ENCODE measurements at places on chromosomes 2 and 18. TPM values are rescaled to one million over a fixed set of nuclear protein-coding genes. Genes with fewer than 3 reads are reported as not detected.

GRCh38 chr2:16325016-16325975 lies 340.3 kb downstream of the CYRIA start:
- no peak for DNase-seq

Gene GCKR
- total RNA-seq = 13.2 TPM

- DNase-seq = no peak
Measured at GRCh38 chr2:110805894-110806452, 73.6 kb downstream of the ACOXL start.

Gene EEF1B2
- 983 TPM for total RNA-seq

DNA sequence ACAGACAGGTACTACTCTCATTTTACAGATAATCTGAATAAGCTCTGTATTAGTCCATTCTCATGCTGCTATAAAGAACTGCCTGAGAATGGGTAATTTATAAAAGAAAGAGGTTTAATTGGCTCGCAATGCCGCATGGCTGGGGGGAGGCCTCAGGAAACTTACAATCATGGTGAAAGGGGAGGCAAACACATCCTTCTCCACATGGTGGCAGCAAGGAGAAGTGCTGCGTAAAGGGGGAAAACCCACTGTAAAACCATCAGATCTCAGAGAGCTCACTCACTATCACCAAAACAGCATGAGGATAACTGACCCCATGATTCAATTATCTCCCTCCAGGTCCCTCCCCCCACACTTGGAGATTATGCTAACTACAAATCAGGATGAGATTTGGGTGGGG lies 254.4 kb downstream of the KCNE4 start:
- no peak for DNase-seq

Gene ORC2
- total RNA-seq = 31.4 TPM

Gene TRIP12
- total RNA-seq = 158 TPM

Gene RAB11FIP5
- total RNA-seq = 33.2 TPM

Gene IL36B
- total RNA-seq = not detected
